ENCODE measurements at places on chromosomes 6 and 20. TPM values are rescaled to one million over a fixed set of nuclear protein-coding genes. Genes with fewer than 3 reads are reported as not detected.

CEP162 gene
- 1.7 TPM for total RNA-seq

MCCD1 gene
- not detected for total RNA-seq

TFAP2B gene
- total RNA-seq, result not detected

POPDC3 gene
- 21.1 TPM for total RNA-seq

SPATA25 gene
- total RNA-seq, result 0.30 TPM

PTCRA gene
- not detected for total RNA-seq

GSTA2 gene
- total RNA-seq, result not detected

ENPP1 gene
- 1.0 TPM for total RNA-seq

PCSK2 gene
- total RNA-seq, result not detected

SLPI gene
- total RNA-seq, result 10.9 TPM

BPIFB2 gene
- total RNA-seq, result not detected

DEFB124 gene
- 0.42 TPM for total RNA-seq

SMPD2 gene
- 14.5 TPM for total RNA-seq

RCAN2 gene
- not detected for total RNA-seq

TRIM10 gene
- not detected for total RNA-seq

UBD gene
- total RNA-seq, result 0.41 TPM

PIGT gene
- 96.5 TPM for total RNA-seq

PDYN gene
- total RNA-seq, result not detected

SPATA2 gene
- total RNA-seq, result 8.2 TPM

ZSCAN9 gene
- 6.8 TPM for total RNA-seq
